ENCODE measurements at places on chromosomes 1 and 21.
A peak's percentile ranks its signal among the peaks of the same experiment; 100 is the strongest.

GRCh38 chr21:35244514-35244913 is 195.4 kb upstream of the RUNX1 start:
- no peak for DNase-seq

- no peak for DNase-seq
Measured at GRCh38 chr1:228897901-228898300, 162.6 kb downstream of the RHOU start.

GRCh38 chr1:2802421-2802961 is 998 bp upstream of the TTC34 start:
- no peak for DNase-seq

DNA sequence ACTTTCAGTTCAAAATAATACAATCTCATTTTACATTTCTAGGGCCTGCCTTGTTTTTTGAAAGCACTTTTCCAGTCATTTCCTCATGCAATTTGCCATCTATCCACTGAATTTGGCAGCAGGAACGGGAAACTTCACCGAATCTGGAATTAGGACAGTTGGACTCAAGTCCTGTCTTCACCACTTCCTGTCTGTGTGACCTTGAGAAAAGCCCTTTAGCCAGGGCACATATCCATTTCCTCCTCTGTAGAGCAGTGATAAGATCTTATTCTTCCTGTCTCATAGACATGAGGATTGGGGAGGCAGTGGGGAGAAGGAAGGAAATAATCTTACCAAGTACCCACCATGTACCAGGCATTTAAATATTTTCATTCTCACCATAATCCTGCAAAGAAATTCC is 12.0 kb downstream of the VAV3 start:
- no peak for DNase-seq

GRCh38 chr1:8396083-8396785 is 78.3 kb downstream of the SLC45A1 start:
- peak; percentile 71 for DNase-seq

GRCh38 chr1:210293171-210293607 is 35.5 kb upstream of the HHAT start:
- DNase-seq = peak; percentile 39

GRCh38 chr21:25560271-25560685 is 47.0 kb downstream of the MRPL39 start:
- peak; percentile 49 for DNase-seq

- DNase-seq = no peak
Measured at GRCh38 chr1:5746611-5747425, 245.4 kb downstream of the NPHP4 start.

- no peak for DNase-seq
Measured at GRCh38 chr1:67937010-67937409, 103.7 kb upstream of the GNG12 start.
